ENCODE measurements at places on chromosomes 1 and 21.
A peak's percentile ranks its signal among the peaks of the same experiment; 100 is the strongest.

DNA sequence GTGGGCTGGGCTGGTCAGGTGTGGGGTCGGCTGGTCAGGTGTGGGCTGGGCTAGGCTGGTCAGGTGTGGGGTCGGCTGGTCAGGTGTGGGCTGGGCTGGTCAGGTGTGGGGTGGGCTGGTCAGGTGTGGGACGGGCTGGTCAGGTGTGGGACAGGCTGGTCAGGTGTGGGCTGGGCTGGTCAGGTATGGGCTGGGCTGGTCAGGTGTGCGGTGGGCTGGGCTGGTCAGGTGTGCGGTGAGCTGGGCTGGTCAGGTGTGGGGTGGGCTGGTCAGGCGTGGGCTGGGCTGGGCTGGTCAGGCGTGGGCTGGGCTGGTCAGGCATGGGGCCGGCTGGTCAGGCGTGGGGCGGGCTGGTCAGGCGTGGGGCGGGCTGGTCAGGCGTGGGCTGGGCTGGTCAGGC, 6.3 kb upstream of the FNDC10 start:
- DNase-seq: no peak

- no peak for DNase-seq
Observed at GRCh38 chr1:51313961-51314777, 16.2 kb downstream of the TTC39A start.

GRCh38 chr1:169487133-169487532, 1.4 kb upstream of the SLC19A2 start:
- DNase-seq: no peak

DNA sequence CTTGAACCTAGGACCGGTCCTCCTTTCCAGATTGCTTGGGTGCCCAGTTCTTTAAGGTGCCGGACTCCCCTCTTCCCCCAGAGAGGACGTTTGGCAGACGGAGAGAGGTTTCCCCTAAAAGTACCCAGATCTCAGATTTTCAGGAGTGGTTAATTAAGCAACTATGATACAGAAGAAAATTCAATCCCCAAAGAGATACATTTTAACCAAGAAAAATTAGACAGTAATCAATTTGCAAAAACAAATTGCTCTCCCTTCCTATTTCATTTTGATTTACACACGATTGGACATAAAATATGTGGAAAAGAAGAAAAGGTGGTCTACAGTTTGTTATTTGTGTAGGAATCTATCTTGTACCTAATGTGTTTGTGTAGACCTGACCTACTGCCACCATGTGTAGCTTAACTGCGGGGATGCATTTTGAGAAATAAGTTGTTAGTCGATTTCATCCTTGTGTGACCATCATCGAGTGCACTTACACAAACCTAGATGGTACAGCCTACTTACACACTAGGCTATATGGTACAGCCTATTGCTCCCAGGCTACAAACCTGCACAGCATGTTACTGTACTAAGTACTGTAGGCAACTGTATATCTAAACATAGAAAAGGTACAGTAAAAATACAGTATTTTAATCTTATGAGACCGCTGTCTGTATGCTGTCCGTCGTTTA, 755 bp downstream of the RPAP2 start:
- no peak for DNase-seq

DNA sequence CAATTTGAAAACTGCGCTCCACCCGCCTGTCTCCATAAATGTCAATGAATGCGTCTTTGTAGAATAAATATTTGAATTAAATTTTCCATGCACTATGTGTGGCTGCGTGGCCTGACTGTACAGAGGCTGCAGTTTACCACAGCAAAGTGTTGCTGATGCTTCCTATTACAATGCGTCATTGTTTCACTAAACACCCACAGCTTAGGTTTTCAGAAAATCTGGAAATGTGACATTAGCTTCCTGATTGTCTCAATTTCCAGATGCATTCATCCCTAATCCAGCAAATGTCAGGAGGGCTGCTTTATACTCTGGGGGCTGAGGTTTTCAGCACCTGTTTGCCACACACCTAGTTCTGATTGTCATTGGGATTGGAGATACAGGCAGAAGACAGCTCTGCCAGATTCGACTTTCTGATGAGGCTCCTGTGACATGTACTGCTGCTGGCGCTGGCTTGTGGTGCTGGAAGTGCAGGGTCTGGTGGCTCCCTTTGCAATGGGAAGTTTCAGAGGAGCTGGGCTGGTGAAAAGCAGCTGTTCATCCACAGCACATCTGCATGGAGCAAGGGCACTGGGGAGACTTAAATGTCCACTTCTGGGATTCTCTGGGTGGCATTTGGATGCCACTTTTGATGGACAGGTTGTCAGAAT, 40.0 kb downstream of the URB2 start:
- DNase-seq: no peak

DNA sequence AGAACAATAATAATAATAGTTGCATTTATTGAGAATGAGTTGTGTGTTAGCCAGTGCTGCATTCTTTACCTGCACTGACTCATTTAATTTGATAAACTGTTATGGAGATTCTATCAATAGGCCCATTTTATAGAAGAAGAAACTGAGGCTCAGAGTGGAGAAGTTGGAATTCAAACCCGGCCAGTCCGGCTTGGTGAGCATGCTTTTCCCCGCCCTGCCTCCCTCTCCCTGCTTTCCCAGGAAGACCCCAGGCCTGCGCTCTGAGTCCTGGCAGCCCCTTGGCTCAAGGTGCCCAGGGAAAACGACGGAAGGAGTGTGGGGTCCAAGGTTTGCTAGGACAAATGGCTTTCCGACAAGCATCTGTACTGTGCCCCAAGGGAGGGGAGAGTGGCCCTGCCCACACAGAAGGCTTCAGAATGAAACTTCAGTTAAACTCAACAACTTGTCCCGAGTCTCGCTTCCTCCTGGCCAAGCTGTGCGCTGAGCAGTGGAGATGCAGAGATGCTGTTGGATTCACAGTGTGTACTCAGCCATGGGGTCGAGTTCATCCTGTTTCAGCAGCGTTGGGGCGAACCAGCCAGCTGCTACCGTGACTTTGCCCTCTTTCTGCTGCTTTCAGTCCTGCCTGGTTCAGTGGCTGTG, 23.3 kb upstream of the PADI6 start:
- DNase-seq: no peak

GRCh38 chr1:181383695-181384094, 99.6 kb upstream of the CACNA1E start:
- no peak for DNase-seq

GRCh38 chr1:236389253-236389652, 4.8 kb upstream of the EDARADD start:
- no peak for DNase-seq

- no peak for DNase-seq
Observed at GRCh38 chr1:228721407-228721806, 13.9 kb upstream of the RHOU start.

GRCh38 chr1:78052685-78053405, 7.1 kb downstream of the GIPC2 start:
- peak; percentile 60 for DNase-seq

DNA sequence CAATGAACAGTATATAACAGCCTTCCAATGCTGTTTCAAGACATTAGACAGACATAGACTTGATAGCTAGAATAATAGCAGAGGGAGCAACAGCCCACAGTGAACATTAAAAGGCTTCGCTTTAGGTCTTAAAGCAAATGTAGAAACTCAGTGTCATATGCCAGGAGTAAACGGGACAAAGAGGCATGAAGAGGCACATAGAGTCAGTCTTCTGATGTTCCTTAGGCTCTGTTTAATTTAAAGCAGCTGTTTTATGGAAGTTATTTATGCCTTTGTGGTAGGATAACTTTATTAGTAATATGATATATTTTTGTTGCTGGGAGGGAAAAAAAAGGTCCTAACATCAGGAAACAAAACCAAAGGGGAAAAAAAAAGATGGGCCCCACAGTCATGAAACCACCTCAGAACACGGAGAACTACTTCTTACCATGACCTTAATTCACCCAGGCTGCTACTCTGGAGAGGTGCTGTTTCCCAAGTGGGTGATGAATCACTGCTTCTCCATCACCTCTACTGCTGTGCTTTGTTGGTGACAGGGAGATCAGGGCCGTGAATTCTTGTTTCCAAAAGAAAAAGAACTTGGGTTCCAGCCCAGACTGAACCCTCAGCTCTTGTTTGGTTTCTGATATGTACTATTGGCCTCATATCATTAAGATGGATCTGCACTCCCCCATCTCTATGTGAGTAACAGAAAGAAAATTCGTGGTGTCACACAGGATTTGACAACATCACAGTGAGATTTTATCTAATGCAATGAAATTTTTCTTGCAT, 616.9 kb downstream of the KIF26B start:
- no peak for DNase-seq

DNA sequence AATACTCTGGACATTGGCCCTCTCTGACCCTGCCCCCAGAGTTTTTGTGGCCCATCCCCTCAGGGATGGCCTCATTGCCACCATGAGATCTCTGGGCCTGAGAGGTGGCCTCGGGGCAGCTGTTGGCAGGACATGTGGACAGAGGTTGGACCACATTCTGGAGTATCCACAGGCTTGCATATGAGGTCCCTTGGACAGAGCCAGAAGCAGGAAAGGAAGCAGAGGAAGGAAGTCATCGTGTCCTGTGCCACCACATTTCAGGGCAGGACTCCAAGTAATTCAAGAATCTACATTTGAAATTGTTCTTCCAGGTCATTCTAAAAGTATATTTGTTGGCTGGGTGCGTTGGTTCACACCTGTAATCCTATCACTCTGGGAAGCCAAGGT, 95.9 kb upstream of the PPP2R5A start:
- DNase-seq: no peak

DNA sequence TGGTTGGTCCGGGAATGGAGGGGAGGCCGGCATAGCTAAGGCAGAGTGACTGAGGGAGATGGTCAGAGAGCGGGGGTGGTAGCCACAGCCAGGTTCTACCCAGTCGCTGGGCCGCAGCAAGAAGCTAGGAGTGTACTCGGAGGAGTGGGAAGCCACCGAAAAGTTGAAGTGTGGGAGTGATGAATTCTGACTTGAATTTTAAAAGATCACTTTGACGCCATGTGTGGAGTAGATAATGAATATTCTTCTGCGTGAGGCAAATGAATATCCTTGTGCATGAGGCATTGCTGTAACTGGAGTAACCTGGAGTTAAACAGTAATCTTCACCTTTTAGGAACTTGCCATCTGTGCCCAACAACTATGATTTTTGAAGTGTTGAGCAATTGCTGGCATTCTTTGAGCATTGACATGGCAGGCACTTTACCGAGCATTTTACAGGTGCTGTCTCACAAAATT, 6.9 kb downstream of the CTPS1 start:
- DNase-seq: no peak

GRCh38 chr1:157119448-157119847, 18.7 kb downstream of the ETV3 start:
- DNase-seq: no peak

GRCh38 chr1:55593298-55593697, 378.1 kb upstream of the USP24 start:
- DNase-seq: no peak

- DNase-seq: peak; percentile 65
Observed at GRCh38 chr1:37691497-37692077, 729 bp upstream of the CDCA8 start.

GRCh38 chr1:172344444-172344843, 76.0 kb upstream of the C1orf105 start:
- no peak for DNase-seq

GRCh38 chr21:41187537-41188025, 19.6 kb downstream of the BACE2 start:
- no peak for DNase-seq

DNA sequence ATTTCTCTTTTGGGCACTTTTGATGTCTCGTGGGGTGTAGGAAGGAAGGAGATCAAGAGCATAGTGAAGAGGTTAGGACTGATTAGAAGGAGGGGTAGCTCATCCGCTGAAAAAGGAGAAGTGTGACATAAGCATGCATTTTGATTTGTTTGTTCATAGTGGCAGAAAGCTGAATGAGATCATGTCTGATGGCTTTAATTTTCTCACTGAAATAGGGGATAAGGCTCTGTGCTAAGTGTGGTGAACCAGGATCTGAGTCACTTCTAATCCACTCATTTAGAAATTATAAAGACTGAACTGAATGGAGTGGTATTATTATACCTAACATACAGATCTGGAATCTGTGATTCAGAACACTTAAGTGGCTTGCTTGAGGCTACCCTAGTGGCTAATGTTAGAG, 344.5 kb downstream of the PDE4B start:
- DNase-seq: no peak

- DNase-seq: no peak
Observed at GRCh38 chr1:112735752-112736151, 20.6 kb upstream of the PPM1J start.

DNA sequence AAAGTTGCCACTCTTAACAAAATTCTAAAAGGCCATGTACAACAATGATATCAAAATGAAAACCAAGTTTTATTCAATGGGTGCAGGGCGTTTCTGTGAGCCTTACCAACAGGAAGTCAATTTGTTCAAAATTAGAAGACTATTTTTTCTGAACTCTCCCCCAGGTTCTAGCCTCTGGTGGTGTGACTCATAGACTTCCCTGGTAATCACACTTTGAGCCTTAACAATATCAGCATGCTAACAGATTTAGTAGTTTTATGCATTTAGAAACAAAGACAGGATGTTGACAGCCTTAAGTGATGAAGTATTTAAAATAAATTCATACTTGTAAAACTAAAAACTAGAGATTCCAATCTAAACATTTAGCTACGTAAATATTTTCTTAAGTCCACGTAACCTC, 88.4 kb downstream of the LRRC8C start:
- no peak for DNase-seq

DNA sequence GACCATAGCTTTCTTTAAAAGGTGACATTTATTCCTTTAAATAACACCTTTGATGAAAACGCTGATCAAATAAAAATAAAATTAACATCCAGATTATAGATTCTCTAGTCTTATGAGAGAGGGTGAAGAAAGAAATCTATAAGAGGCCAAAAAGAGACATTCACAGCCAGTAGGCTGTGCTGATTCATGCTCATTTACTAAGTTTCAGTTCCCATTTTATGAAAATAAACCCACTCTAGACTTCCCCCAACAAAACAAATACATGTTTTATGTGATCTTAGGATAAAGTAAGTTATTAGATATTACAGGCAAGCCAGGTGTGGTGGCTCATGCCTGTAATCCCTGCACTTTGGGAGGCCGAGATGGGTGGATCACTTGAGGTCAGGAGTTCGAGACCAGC, 21.1 kb downstream of the ESRRG start:
- DNase-seq: no peak

DNA sequence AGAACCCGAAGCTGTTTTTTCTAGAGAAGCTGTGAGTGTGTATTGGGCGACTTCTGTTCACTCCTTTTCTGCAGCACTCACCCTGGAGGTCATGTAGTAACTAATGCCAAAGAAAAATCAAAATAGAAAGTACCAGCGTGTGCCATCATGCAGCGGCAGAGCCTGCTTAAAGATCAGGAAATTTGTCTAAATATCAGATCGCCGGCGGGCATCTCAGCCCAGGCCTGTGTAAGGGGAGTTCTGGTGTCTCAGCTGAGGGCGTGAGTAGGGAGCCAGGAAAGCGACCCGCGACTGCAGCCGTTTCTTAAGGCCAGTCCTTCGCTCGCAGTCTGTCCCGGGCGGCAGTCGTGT, 768 bp downstream of the EDARADD start:
- no peak for DNase-seq

- DNase-seq: no peak
Observed at GRCh38 chr21:34065027-34065426, 8.4 kb upstream of the MRPS6 start.

Data from hematopoietic multipotent progenitor cell treated with erythropoietin and hydrocortisone succinate and interleukin-3 and kit ligand, for 15 days (in vitro differentiated cells).